ENCODE measurements at places on chromosomes 16 and 17. TPM values are rescaled to one million over a fixed set of nuclear protein-coding genes. Genes with fewer than 3 reads are reported as not detected.

TNS4 gene
- 0.95 TPM for total RNA-seq

ATP1B2 gene
- total RNA-seq = not detected

SMTNL2 gene
- total RNA-seq = not detected

EPOP gene
- 3.9 TPM for total RNA-seq

CLDN7 gene
- total RNA-seq = not detected

RPH3AL gene
- total RNA-seq = 2.2 TPM

PIRT gene
- not detected for total RNA-seq

OR1A1 gene
- total RNA-seq = not detected

ACSM5 gene
- not detected for total RNA-seq

HAP1 gene
- not detected for total RNA-seq

ABCC11 gene
- total RNA-seq = 0.40 TPM

Data from HT1080 (cell line).